ENCODE measurements at places on chromosomes 1 and 21.
A peak's percentile ranks its signal among the peaks of the same experiment; 100 is the strongest.

- DNase-seq = no peak
These were observed 51.9 kb downstream of the NR5A2 start for GRCh38 chr1:200079232-200079940.

DNA sequence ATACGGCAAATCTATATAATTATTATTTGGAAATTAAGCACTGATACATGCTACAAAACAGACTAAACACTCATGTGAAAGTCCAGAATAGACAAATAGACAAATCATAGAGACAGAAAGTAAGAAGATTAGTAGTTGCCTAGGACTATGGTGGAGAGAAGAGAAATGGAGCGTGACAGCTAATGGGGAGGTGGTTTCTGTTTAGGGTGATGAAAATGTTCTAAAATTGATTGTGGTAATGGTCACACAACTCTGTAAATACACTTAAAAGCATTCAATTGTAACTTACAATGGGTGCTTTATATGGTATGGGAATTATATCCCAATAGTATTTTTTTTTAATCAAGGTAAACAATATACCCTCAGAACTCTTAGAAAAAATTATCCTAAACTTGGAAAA is 20.4 kb upstream of the ITLN2 start:
- no peak for DNase-seq

DNA sequence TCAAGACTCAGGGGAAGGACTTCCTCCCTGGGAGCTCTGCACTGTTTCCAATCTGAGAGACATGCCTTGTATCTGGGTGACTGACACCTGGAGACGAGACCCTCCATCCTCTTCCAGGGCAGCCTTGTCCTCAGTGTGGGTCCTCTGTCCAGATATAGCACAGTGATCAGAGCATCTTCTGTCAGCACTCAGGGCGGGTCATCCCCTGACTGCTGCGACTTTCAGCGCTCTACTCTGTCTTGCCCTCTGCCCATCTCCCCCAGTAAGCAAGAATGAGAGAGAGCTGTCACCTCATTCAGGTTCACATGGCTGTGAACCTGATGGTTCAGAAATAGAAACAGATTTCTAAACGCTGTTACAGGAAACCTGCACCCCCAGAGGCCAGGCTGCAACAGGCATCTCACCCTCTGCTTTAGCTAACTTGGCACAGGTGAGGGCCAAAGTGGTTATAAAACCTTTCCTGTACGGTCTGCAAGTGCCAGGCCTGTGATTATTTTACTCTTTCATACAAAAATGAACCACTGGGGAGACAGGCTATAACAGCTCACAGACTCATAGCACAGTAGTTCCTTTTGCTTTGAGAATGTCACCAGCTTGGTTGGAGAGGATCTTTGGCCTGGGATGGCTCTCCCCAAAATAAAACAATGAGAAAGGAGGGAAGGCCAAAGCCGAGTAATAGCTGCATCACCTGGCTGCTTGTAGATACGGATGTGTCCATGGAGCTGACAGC is 11.4 kb upstream of the TENT5C start:
- DNase-seq = peak; percentile 73

DNA sequence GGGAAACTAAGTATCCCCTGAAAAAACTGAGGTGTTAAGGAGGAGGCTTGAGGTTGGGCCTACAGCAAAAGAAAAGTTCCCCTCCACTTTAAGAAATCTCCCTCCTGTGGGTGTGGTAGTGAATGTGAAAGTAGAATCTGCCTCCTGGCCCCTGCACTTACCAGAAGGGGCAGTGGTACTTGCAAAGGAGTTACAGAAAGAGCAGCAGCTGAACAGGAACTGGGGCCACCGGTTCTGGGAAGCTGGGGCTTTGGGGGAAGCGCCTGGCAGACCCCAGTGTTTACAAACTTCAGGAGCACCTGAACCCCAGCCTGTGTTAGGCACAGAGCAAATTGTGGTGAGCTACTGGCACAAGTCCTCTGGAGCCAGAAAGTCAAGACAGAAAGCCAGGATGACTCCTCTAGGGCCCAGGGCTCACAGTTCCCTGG is 250.2 kb upstream of the FGGY start:
- peak; percentile 27 for DNase-seq

- no peak for DNase-seq
These were observed 64.7 kb upstream of the LPGAT1 start for GRCh38 chr1:211895126-211895759.

Data from RPMI8226 (cell line).